ENCODE measurements at places on chromosomes 6 and 20. TPM values are rescaled to one million over a fixed set of nuclear protein-coding genes. Genes with fewer than 3 reads are reported as not detected.

SIRPA gene
- 40.8 TPM for polyA plus RNA-seq

ID4 gene
- 10.1 TPM for polyA plus RNA-seq

DNA sequence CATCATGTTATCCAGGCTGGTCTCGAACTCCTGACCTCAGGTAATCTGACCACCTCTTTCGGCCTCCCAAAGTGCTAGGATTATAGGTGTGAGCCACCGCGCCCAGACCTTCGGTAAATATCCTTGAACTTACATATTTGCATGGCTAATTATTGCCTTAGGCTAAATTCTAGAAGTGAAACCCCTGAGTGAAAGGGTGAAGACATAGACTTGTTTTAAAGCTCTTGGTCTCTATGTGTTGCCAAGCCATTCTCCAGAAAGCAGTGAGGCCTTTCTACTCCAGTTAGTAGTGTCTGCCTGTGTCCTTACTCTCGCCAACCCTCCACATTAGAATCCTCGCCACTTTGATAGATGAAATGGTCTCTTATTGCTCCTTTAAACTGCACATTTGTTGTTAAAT is 2.6 kb upstream of the NOTCH4 start:
- DNase-seq, result no peak

SMOC2 gene
- polyA plus RNA-seq, result 56.7 TPM

IRF4 gene
- polyA plus RNA-seq, result 0.16 TPM

LY6G5B gene
- 3.9 TPM for polyA plus RNA-seq

DNA sequence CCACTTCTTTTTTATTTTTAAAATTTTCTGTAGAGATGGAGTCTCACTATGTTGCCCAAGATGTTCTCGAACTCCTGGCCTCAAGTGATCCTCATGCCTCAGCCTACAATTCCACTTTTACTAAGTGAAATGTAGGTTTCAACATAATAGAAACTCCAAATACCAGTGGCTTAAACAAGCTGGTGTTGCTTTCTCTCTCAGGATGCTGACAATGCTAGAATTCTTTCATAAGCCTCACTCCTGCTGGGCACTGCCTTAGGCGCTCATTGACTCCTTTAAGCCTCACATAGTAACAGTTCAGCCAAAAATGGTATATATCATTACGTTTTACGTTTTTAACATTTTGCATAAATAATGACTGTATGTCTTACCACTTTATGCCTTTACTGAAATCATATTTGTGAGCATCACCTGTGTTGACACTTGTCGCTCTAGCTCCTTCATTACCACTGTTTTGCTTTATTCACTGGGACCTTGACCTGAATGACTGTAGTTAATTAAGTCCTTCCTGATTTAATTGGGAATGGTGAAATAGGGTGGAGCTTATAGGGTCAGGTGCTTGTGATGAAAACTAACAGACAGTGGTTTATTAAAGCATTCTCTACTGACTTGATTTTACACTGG is 3.9 kb upstream of the CST9 start:
- no peak for DNase-seq

- no peak for DNase-seq
These were observed 39.9 kb upstream of the TGM2 start for GRCh38 chr20:38205001-38205400.

DNA sequence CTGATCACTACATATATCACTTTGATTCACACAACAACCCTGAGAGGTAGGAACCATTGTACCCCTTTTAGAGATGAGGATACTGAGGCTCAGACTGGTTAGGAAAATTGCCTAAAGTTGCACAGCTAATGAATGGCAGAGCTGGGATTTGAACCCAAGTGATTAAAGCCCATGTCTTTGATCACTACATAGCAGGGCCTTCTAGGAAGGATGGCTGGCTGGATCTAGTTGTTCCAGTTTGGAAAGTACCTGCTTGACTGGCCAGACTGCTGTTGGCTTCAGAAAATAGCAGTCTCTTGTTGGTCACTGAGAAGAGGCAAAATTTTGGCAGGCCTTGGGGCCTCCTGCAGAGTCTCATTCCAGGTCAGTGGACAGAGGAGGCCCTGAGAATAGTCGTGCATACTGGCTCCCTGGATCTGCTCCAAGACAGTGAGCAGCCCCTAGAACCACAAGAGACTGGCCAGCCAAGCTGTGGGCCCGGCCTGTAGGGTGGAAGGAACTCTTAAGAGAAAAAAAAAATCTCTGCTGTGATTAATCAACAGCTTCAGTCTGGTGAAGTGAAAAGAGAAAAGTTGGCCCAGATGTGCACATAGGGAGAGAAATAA is 17.5 kb downstream of the PPARD start:
- DNase-seq, result no peak

- DNase-seq, result no peak
These were observed 66.2 kb upstream of the RREB1 start for GRCh38 chr6:7041511-7042026.

DNA sequence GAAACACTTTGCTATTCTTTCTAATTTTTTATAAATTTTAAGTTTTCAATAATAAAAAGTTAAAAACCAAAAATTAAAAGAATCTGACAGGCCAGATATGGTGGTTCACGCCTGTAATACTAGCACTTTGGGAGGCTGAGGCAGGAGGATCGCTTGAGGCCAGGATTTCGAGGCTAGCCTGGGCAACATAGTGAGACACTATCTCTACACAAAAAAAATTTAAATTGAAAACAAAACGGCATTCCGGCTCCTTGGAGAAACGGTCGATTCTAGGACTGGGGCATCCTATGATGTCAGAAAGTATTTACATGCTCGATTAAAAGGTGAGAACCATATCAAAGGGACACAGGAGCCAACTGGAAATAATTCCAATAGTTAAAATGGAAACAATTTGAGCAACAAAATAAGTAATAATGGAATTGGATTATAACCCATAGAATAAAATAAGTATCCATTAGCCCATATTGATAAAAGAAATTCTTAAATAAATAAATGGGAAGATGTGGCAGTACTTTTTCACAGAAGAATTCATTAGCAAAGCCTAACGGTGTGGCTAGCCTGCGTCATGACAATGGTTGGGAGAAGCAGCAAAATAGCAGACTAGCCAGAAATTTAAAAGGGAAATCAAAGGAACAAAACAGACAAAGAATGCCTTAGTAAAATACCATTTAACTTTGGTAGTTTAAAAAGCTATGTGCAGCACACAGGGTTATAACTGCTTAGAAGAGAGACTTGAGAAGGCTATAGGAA is 21.3 kb downstream of the HLA-E start:
- no peak for DNase-seq

- DNase-seq, result no peak
These were observed 230.2 kb downstream of the PRKN start for GRCh38 chr6:162497389-162497788.

DNA sequence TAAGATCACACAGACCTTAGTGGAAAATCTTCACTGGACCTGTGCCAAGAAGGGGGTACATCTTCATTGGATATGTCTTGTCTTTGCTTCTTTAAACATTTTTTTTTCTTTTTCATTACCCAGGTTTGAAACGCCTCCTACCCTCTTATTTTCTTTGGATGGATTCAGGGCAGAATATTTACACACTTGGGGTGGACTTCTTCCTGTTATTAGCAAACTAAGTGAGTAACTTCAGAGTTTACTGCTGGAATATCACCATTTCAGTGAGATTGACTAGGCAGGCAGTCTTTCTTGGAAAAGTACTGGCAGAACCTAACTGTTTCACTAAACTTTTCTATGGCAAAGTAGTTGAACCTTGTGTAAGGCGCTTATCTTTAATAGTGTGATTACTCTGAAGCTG is 47.0 kb downstream of the ENPP1 start:
- DNase-seq, result no peak

PI16 gene
- polyA plus RNA-seq, result 0.27 TPM

REM1 gene
- polyA plus RNA-seq, result 0.90 TPM

ANKRD66 gene
- polyA plus RNA-seq, result 0.04 TPM

BPIFB2 gene
- not detected for polyA plus RNA-seq

DNA sequence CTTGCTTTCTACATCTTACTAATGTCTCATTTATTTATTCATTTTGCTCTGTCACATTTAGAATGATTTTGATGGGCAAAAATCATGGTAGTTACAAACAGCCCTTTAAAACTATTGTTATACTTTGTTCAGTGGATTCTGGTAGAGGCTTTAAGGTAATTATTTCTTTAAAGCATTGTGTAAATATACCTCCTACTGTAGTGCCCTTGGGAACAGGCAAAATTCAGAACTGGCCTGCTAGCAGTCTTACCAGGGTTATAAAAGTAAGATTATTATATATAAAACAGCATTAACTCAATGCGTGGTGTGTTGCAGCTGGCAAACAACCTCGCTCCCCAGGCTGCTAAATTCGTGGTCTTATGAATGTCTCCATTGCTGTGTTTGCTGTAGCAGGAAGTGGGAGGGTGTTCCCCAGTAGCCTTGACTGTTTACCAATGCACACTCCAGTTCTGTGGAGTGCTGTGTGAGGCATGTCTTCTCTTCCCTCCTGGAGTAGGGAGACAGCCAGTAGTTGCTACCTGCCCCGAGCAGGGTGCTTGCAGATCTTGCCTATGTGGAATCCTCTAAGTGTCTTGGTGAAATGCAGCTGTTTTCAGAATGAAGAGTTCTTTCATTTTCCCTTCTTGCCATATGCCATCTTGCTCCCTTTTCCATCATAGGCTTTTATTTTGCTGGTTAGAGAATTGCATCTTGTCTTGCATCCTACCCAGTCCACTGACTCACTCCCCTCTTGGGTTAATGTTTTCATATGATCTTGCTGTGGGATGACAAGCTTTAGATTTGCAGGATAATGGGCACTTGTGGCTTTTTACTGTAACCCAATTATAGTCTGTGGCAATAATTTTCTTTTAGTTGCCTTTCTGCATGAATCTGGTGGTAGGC is 45.3 kb downstream of the IGF2R start:
- DNase-seq, result no peak

EDN1 gene
- polyA plus RNA-seq, result 10.1 TPM

KIZ gene
- 27.7 TPM for polyA plus RNA-seq
